ENCODE measurements at places on chromosomes 11 and 22.

- no peak for DNase-seq
These were observed 281.8 kb downstream of the NTM start for GRCh38 chr11:131652231-131652630.

GRCh38 chr11:9838961-9839360 is 175.1 kb downstream of the SWAP70 start:
- DNase-seq, result no peak

DNA sequence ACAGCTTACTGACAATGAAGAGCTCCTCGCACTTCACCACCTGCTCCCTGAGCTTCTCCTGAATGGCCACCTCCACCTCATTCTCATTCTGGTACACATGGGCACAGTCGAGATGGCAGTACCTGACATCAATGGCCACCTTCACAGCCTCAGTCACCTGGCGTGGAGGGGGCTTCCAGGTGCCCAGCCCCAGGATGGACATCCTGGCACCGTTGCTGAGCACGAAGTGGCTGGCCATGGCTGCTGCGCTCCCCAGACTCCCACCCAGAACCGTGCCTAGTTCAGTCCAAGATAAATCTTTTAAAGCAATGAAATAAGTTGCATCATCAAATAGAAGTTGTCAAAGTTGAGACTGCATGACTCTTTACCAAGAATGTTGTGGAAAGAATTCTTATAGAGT is 128.1 kb upstream of the SOX6 start:
- DNase-seq, result no peak

- no peak for DNase-seq
These were observed 2.0 kb downstream of the SIPA1 start for GRCh38 chr11:65639623-65640482.

GRCh38 chr11:135006800-135007199 is 594.8 kb upstream of the B3GAT1 start:
- DNase-seq, result no peak

DNA sequence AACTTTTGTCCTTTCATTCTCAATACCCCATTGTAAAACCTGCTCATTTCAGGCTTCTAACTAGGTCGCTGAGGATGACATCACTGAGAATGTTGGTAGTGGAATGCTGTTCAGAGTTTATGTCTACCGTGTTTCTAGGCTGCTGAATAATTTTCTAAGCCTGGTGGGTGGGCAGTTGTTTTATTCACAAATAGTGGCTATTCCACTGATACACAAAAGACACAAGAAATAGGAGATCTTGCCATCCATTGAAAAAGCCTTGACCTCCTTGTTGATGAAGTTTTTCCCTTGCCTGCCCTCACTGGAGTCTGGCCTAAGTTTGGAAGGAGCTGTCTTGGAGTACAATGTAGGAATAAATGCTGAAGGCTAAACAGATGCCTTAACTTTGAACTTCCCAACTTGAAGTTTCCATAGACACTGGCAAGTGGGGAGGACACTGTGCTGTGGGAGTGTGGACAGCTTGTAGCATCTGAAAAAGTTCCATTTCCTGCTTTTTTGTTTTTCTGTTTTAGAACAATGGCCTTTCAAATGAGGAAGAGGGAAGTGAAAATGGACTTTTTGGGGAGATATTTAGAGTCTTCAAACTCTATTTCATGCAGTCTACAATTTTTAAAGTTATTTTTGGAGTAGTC is 59.2 kb downstream of the TRIM44 start:
- DNase-seq, result no peak

GRCh38 chr11:104968355-104968855 is at the start of gene CASP4:
Gene CASP4, minus strand, starts transcription at chr11:104968574. Its CDS starts 49 bp downstream, at chr11:104968525.
- DNase-seq, result no peak

GRCh38 chr11:63494975-63495374 is 4.0 kb upstream of the PLAAT5 start:
- no peak for DNase-seq

DNA sequence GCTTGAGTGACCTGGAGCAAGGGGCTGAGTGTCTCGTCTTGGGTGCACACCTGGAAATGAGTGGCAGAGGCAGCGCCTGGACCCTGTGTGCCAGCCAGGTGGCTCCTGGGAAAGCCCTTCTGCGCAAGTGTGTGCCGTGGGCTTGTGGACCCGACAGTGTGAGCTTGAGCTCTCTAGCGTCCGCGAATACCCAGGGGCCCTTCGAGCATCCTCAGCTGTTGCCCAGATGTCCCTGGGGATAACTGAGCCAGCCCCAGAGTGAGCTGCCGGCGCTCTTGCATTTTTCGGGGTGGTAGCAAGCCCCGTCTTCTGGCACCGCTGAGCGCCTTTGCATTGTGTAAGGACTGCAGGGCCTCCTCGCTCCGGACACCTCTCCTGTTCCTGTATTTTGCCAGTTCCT is 399.2 kb downstream of the TBC1D22A start:
- peak; percentile 45 for DNase-seq

GRCh38 chr11:15937601-15938120 is 418.7 kb downstream of the SOX6 start:
- DNase-seq, result no peak

GRCh38 chr11:119367661-119368120 is 13.8 kb downstream of the USP2 start:
- no peak for DNase-seq

GRCh38 chr11:48193876-48194275 is 22.7 kb upstream of the OR4B1 start:
- DNase-seq, result no peak

- DNase-seq, result no peak
These were observed 25.6 kb downstream of the FLI1 start for GRCh38 chr11:128719556-128719824.

GRCh38 chr22:39206491-39206890 is 38.3 kb downstream of the PDGFB start:
- peak; percentile 55 for DNase-seq

DNA sequence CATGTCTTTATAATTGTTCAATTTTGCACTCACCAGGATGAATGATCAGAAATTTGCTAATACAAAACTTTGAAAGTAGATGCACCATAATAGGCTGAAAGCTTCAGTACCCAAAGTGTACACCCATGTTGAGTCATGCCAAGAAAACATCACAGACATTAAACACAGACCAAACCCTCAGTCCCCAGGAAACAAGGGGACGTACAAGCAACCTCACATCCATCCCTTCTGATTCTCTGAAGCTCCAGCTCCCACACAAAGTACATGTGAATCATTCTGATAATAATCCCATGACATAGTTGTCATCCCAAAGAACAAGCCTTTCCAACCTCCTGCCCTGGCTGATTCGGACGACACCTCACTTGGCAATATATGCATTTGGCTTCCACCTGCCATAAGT is 183.8 kb downstream of the SNX19 start:
- DNase-seq, result no peak

DNA sequence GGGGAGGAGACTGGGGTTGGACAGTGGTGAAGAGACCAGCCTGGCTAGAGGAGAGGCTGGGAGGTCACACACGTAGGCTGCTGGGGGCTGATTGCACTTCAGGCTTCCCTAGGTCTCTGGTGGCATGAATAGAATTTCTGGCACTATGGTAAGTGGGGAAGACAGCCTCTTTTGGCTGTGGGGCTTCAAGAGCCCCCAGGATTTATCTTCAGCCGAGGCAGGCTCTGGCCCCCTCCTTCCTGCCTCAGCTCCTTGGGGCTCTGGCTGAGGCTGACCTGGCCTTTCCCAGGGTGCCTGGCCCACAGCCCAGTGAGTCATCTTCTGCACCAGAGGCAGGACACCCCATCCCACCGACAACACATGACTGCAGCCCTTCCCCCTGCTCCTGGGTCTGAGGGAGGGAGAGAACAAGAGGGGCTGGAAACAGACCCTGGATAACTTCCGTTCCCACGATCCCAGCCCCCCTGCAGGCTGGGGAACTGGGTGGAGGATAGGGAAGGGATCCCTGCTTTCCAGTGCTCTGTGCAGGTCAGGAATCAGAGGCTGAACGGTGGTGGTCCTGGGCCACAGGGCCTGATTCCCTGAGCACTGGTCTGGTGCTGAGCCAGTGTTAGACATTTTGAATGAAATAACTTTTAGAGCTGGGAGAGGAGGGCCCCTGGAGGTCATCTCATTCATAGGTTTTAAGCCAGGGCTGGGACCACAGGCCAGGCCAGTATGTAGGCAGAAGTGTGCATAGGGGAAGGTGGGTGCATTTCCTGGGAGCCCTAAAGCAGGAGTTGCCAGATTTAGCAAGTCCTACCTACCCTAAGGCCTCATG is 26.5 kb downstream of the ARHGEF17 start:
- peak; percentile 88 for DNase-seq

- no peak for DNase-seq
These were observed 10.5 kb upstream of the TMEM121B start for GRCh38 chr22:17131686-17132085.

- DNase-seq, result no peak
These were observed 60.9 kb downstream of the SCGB1A1 start for GRCh38 chr11:62479631-62480201.

GRCh38 chr11:134800130-134800529 is 388.1 kb upstream of the B3GAT1 start:
- DNase-seq, result no peak

DNA sequence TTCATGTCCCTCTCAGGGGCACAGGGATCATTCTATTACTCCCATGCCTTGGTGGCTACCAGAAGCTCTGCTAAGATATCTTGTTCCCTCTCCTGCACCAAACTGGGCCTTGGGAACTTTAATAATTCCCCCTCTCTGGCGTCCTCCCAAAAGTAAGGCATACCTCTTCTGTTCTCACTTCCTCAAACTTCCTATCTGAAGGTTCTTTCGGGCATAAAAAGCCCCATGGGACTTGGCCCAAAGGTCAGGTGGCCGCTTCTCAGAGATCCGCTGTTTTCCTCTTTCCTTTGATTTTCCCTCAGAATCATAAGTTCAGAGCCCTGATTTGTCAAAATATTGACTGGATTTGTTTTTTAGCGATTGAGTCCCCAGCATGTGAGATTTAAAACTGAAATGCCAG is 13.0 kb downstream of the POLD3 start:
- no peak for DNase-seq

DNA sequence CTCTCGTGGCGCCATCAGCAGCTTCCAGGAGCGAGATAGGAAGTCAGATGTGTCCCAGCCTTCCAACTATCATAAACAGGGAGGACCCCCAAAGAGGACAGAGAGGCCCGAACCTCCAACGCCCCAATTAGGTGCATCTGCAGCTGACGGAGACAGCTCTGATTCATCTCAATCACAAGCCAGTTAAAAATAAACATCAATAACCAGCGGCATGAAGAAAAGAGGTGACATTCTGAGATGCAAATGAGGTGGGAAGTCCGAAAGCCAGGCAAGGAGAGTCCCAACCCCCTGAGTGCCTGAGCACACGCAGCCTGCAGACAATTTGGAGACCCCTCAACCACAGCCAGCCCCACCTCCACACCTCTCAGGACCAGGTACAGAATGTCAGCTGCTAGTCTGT is 28.1 kb upstream of the IGSF9B start:
- no peak for DNase-seq

DNA sequence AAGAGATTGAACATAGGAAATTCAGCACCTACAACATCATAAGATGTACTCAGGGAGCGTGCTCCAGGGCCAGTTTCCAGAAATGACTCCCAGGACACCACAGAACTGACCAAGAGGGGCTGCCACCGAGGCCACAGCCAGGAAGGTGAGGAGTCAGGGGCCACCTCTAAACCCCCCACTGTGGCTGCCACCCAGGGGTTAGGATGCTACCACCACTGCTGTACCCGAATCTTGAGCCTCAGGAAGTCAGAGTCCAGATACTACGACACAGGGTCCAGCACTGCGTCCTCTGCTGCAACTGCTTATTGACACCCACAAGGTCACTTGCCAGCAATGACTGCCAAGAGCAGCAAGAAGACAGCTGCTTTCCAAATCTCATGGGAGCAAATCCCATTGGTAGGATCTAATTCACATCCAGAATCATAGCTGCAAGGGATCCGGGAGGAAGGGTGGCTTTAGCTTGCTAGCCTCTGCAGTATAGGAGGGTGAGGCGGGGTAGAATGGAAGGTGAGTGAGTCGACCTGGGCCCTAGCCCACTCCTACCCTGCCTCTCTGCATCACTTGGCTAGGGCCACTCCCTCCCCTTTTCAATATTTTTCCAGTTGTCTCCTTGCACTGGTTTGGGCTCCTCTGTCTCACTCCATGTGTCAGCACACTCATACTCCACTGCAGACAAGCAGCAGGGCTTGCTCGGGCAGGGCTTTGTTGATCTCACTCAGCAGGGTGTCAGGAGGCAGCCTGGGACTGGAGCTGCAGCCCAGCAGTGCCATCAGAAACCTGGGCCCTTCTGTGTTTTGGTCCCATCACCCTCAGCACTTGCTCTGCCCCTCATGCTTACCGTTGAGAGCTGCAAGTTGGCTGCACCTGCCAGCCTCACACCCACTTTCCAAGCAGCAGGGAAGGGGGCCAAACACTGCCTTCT is 18.1 kb upstream of the CYTH4 start:
- DNase-seq, result no peak

DNA sequence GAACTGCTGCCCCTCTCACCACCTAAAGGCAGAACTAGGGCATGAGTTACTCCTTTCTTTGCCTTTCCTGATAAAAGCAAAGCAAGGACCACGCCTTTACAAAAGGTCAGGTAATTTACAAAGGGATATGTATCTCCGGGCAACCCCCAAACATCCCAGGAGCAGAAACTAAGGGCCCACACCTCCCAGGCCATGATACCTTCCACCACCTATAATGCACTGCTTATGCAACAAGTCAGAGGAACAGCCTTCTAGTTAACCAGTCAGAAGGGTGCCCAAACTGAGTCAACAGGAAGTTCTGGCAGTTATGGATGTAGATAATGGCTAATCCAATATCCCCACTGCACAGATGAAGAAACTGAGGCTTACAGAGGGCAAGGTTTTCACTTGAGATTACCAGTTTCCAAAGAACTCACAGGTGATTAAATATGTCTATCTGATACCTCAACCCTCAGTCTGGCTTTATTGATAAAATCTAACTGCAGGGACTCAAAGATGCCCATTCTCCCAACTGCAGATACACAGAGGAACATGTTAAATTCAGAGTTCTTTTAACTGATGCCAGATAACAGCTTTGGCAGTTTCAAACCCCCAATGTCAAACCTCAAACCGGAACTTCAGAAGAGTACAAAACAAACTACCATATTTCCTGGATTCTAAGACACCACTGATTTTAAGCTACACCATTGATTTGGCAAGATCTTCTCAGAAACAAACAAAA is 16.8 kb upstream of the CASTOR1 start:
- DNase-seq, result no peak

- no peak for DNase-seq
These were observed 37.1 kb downstream of the RAB30 start for GRCh38 chr11:83034673-83035014.

Measured in sciatic nerve (tissue), 2 donors.